Frontal cortex (tissue), 4 donors: ENCODE measurements at places on chromosomes 13 and 19.

DNA sequence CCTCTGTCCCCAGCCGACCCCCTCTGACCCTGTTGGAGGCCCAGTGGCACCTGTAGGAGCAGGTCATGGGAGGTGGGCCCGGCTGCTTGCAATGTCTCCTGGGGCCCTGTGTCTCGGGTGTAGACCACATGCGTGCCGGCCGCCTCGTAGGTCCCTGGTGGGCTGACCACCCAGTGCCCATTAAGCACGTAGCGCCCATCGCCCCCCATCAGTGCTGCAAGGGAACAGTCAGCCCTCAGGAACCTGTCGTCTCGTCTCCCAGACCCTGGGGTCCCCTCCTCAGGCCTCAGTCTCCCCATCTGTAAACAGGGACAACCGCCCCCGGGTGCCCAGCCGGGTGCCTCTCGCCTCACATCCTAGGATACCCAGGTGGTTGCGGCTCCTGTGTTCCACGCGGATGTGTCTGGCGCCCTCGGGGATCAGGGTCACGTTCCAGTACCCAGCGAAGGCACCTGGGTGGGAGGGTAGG is 5.6 kb downstream of the ADAMTSL5 start:
- no peak for DNase-seq

- no peak for DNase-seq
Observed at GRCh38 chr13:34308725-34309124, 490.8 kb downstream of the RFC3 start.

- DNase-seq = no peak
Observed at GRCh38 chr13:46553521-46553885, 533 bp downstream of the LRCH1 start.

DNA sequence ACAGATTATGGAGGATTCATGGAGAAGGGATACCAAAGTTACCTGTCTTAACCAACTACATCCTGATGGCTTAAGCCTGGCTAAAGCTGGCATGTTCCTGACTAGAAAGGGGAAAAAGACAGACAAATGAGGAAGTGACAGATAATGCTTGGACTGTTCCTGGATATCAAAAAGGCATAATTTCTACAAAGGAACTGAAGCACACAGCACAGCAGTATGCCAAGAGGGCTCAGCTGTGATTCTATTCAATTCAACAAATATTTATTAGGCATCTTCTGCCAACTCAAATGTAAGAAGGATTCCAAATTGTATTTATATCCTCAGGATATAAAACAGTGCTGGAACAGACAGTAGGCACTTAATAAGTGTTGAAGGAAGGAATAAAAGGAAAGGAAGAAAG is 59.5 kb downstream of the KLF12 start:
- no peak for DNase-seq

DNA sequence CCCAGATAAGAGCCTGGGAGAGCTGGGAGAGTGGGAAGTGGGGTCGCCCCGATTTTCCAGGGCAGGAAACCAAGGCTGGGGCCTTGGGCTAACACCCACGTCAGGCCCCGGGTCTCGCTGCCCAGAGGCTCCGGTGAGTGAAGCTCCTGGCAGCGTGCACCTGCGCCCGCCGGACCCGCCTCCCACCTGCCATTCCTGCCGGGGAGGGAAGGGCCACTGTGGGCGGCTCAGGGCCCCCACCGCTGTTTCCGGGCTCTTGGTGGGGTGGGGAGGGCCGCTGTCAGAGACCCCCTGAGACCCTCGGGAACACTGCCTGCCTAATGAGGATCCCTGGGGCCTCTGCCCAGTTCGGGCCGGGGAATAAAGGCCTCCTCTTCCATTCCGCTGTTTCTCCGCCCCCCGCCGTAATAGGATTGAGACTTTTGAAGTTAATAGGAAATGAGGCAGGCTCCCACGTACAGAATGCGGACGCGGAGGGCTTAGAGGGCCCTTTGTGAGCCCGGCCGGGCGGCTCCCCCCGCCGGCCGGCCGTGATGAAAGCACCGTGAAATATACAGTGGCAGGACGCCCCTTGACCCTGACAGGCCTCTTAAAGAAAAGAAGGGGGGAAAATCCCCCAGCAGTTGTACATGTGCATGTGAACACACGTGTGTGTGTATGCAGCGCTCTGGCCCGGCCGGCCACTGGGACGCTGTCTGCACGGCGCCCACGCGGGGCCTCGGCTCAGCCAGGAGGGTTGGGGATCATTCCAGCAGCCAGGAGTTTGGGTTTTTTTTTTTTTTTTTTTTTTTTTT is 33.2 kb downstream of the EFNA2 start:
- no peak for DNase-seq

DNA sequence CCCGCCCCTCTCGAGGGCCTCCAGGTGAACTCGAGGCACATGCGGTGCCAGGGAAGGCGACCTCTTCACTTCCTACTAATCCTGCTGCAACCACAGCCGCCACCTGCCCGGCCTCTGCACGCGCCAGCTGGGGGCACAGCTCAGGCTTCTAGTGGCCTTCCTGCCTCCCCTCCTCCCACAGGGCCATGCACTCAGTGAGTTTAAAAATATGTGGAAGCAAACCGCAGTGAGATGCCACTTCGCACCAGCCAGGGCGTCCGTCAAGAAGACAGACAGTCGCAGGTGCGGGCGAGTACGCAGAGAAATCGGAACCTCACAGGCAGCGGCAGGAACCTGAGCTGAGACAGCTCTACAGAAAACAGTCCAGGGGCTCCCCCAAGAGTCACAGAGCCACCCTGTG is 10.4 kb downstream of the LMNB2 start:
- DNase-seq = no peak

GRCh38 chr13:100235311-100235901 is 146.5 kb downstream of the PCCA start:
- peak; percentile 26 for DNase-seq

- DNase-seq = no peak
Observed at GRCh38 chr19:34480491-34480890, 1.1 kb upstream of the WTIP start.

DNA sequence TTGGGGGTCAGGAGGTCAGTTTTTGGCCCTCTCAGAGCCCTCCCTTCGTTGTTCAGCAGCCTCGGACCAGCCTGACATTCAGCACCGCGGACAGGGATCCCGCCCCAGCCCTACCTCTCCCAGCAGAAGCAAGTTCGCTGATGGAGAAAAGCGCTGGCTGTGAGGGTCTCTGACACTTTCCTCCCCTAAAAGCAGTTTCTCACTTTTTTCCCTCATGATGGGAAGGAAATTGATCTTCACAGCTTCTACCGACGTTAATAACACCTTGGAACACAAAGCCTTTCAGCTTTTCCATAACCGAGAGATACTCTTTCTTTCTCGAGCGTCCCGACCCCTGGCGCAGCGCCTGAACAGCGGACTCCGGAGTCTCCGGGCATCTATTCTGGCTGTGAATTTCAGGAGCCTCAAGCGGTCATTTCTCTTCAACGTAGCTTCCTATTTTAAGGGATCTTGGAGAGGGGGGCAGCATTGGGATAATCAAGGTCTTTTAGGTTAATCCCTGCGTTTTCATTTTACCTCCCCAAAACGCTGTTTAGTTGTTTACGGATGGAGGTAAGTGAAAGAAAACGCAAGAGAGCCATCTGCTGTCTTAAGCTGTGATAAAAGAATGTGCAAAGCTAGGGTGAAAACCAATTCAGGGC is 467.2 kb downstream of the ITGBL1 start:
- DNase-seq = no peak

DNA sequence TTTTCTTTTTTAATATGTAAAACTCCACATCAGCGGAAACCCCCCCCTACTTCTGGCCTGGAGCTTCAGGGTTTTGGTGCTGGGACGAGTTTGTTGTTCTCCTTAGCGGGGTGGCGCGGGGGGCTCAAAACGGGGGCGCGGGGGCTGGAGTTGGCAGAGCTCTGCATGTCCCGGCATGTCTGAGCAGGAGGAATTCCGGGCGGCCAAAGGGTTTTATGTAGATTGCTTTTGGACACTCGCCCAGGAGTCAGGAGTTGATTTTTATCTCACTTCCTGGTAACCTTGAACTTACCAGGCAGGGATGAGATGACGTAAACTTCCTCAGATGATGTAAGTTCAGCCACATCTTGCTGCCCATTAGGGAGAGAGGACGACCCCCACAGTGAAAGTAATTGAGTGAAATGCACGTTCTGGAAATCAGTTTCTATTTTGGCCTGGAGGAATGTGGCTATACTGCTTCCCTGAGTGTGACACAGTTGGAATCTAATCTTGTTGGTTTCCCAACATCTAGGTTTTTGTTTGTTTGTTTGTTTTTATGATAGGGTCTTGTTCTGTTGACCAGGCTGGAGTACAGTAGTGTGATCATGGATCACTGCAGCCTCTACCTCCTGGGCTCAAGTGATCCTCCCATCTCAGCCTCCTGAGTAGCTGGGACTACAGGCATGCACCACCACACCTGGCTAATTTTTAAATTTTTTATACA is 21.0 kb upstream of the GDF15 start:
- no peak for DNase-seq

DNA sequence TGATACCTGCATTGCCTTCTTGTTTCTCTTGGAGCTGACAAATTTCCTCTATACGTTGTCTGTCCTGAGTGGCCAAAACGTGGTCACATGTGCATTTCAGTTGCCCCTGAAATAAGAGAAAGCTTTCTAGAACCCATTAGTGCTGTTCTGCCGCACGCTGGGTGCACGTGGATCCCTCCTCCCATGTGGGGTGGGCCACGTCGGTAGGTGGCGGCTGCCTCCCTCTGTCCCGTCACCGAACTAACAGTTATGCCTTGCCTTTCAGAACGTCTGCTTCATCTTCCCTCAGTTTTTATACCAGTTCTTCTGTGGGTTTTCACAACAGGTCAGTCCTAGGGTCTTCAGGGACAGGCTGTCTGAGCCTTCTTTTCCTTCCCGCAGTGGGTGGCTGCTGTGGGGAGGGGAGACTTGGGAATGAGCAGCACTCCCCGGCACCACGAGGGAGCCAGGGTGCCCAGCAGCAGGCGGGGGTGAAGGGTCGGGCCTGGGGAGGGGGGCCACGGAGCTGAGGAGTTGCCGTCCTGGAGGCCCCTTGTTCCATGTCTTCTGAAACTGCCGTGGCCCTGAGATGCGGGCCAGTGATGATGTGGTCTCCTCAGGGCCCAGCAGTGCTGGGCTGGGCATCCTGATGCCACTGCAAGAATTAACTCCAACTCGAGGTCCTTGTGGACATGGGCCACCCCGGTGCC is 109.7 kb upstream of the MCF2L start:
- DNase-seq = no peak

- DNase-seq = no peak
Observed at GRCh38 chr19:21569494-21569865, 64.1 kb downstream of the ZNF429 start.

DNA sequence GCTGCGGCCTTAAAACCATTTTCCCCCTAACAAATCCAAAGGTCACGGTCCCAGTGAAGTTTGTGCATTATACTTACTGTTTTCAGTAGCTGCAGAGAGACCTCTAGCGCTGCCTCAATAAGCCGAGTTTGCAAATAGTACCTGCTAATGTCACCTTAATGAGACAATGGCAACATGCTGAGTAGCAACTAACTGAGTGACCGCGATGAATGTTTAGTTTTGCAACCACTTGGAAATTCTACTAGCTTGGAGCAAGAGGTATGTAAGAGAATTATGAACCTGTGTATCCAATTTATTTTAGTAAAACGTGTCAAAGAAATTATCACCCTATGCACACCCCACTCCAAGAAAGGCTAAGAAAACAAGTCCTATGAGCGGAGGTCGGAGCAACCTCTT is 1.2 kb downstream of the KPNA3 start:
- peak; percentile 10 for DNase-seq

DNA sequence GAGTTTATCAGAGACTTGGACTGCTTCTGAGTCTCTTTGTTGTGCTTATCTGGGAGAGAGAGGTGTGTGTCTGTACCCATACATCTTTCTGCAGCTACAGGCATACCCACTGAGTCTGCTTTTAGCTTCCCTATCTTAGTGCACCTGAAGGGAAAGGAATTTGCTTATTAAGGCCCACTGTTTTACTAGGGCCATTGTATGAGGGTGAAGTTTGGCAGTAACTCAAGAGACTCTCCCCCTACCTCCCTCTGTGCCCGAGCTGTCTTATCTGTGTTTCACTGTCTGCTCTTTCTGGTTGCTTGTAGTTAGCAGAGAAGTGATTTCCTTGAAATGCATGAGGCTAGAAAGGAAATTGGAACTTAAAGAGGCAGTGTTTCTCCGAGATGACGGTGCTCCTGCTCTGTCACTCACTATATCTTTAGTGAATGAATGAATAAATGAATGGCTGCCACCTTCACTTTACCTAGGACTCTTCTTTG is 678 bp upstream of the CD33 start:
- DNase-seq = no peak

- DNase-seq = no peak
Observed at GRCh38 chr13:30580852-30581502, 36.7 kb upstream of the USPL1 start.

- no peak for DNase-seq
Observed at GRCh38 chr13:72384186-72384823, 343.1 kb downstream of the MZT1 start.

GRCh38 chr13:50334944-50335343 is 319.7 kb downstream of the KCNRG start:
- DNase-seq = no peak

DNA sequence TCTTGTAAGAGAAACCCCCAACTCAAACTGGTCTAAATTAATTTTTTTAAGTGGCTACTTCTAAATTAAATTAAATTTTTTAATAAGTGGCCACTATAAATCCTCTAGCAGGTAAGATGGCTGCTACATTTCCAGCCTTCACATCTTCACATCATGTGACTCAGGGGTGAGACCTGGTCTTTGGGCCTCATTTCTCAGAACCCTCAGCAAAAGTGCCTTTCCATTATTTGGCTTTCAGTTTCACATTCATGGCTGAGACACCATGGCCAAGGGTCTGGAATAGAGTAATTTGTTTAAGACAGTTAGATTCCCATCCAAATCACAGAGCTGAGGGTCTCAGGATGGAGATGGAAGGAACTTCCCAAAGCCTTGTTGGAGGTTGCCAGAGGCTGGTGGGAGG is 47.5 kb downstream of the DCT start:
- DNase-seq = no peak

GRCh38 chr19:3818466-3818865 is 32.3 kb upstream of the MATK start:
- DNase-seq = peak; percentile 64
